ENCODE measurements at places on chromosomes 12 and 14.
A peak's percentile ranks its signal among the peaks of the same experiment; 100 is the strongest.

GRCh38 chr12:34121360-34121759 lies 99.1 kb downstream of the ALG10 start:
- DNase-seq, result no peak

- peak; percentile 64 for DNase-seq
Observed at GRCh38 chr14:75088566-75089373, 19.3 kb downstream of the ZC2HC1C start.

- DNase-seq, result peak; percentile 24
Observed at GRCh38 chr14:21408147-21408546, 24.3 kb upstream of the SUPT16H start.

GRCh38 chr12:40248034-40248433 lies 23.2 kb downstream of the LRRK2 start:
- DNase-seq, result no peak

GRCh38 chr12:120168337-120168736 lies 26.2 kb downstream of the GCN1 start:
- no peak for DNase-seq

GRCh38 chr12:62698701-62699101 lies 232.1 kb downstream of the MON2 start:
- peak; percentile 21 for DNase-seq

All from kidney capillary endothelial cell (primary cell).